ENCODE measurements at places on chromosomes 7 and 10.

DNA sequence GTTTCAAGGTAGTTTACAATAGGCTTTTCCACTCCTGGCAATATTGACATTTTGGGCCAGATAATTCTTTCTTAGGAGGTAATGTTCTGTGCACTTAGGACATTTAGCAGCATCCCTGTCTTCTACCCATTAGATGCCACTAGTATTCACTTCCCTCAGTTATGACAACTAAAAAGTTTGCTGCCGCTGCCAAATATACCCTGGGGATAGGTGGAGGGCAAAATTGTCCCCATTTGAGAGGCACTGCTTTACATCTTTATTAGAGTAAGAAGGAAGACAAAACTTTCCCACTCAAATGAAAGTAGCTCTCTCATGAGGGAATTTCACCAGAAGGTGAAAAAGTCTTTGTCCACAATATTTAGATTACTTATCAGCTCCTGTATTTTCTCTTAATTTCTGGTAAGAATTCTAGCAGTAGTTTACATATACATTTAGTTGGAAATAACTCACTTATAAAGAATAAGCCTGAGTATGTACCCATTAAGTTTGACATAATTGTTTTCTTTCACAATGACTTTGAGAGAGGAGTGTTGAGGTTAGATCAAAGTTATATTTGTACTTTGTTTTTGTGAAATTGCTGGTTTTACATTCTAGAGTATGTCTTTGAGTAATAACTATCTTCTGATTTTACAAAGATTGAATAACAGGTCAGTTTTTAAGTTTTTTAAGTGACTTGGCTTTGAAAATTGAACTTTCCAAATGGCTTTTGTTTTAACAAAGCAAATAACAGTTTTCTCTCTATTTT is 46.0 kb downstream of the HELLS start:
- no peak for DNase-seq

- DNase-seq = no peak
These were observed 31.1 kb upstream of the PLEKHS1 start for GRCh38 chr10:113720386-113720785.

DNA sequence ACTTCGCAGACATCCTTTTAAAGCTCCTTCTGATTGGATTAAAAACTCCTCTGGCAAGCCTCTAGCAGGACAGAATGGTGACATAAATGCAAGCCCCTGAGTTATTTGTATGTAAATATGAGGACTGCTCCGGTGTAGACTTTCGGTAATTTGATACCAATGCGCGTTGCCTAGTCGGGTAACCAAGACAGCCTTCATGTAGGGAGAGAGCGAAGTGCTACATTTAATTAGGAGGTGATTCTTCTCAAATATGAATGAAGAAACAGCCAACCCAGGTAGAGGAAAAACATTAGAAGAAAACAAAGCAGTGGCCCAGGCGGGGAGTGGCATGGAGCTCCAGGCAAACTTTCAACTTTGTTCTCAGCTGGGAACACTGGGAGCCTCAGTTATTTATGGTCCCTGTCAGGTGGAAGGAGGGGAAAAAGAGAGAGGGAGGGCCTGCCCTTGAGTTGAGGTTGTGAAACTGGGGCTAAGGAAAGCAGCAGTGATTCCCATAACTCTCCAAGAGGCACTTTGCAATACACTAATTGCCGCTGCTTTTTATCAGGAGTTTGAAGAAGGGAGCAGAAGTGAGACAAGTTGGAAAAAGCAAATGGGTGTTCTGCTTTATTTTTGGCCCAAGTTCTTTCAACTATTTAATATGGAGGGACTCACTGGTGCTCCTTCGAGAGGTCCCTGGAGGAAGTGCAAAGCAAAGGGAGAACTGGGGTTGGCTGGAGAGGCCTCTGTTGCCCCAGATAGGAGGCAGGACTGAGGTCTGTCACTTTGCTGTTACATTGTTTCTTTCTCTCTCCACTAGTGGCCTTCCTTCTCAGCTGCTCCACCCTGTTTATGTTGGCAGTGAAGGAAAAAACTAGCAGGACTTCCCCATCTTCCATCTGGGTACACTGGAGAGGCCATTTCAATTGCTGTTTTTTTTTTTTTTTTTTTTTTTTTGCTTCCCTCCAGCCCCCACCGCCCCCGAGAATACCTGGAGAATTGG is 234.6 kb upstream of the CCDC6 start:
- no peak for DNase-seq

DNA sequence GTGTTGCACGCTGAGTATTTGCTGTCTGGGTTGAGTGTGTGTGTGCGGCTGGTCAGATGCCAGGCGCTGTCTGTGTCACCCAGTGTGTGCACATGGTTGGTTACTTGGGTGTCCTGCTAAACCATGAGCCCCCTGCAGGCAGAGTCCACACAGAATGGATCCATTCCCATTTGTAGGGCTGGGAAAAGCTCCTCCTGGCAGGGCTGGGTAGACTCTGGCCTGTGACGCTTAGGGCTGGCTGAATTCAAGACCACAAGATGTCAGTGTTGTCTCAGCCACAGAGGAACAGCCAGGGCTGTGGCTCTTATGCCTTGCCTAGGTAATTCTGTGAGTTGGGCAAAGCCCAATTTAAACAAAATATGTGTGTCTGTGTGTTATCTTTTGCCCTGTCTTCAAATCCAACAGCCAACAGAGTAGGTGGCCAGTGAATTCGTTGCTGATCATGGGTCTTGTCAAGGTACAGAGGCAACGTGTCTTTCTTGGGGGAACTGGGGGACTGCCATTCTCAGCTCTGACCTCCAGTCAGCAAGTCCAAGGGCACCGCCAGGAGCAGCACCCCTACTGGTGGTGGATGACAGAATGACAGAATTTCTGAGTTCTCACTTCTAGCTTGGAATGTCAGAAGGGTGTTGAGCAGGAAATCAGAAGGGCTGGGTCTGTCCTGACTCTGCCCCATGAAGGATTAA is 285.1 kb downstream of the CCSER2 start:
- DNase-seq = peak; percentile 11

GRCh38 chr10:1495915-1496517 is 241.3 kb downstream of the ADARB2 start:
- DNase-seq = no peak

GRCh38 chr7:113199841-113200240 is 81.5 kb upstream of the SMIM30 start:
- no peak for DNase-seq

DNA sequence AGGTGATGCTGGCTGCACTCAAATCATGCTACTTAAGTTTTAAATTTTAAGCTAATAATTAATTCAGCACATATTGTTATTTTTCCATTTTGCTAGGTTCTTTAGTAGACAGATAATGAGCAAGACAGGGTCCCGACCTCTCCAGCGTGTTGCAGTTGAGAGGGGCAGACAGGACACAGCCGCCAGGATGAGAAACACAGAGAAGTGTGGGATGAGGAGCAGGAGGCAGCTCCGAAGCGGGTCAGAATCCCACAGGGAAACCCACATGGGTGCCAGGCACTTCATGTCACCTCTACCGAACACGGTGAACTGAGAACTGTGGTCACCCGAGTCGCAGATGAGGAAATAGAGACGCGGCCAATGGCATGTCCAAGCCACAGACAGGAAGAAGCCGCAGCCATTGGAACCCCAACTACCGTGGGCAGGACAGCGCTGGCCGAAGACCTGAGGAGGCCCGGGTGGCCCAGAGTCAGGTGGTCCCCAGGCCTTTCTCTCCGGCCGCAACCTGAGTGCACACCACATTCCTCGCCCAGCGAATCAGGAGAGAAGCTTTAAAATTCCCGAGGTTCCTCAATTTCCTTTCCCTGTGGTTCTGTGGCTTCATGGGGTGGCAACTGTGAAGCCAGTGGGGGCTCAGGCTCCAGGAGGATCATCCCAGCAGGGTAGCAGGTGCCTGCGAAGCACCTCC is 213.0 kb downstream of the DNAJB6 start:
- no peak for DNase-seq

GRCh38 chr10:12513775-12514673 is 164.7 kb downstream of the CAMK1D start:
- DNase-seq = no peak

GRCh38 chr7:135189961-135190360 is 19.5 kb upstream of the CYREN start:
- DNase-seq = no peak

DNA sequence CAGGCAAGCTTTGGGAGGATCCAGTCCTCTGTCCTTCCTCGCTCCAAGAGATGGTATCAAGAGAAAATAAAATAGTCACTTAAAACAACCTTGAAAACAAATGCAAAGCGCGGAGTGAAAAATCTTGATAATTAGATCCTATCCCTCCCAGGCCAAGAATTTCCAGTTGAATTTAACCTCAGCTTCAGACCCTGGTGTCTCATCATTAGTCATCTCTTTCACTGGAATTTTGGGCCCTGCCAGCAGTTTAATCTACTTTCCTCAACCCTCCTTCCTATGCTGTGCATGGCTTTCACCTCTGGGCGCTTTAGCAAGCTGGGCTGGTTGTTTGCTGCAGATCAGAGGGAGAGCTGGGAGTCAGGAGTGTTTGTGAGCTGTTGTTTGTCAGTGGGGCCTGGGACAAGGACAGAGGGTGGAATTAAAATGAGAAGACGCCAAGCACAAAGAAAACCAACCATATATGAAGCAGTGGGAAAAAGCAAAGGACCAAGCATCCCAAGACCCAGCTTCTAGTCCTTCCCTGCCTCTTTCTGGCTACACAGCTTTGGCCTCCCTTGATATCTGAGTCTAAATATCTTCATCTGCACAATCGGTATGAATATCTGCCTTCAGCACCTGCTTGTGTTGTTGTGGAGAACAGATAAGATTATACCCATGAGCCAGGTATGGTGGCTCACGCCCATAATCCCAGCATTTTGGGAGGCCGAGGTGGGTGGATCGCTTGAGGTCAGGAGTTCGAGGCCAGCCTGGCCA is 13.5 kb downstream of the MYOF start:
- DNase-seq = no peak

DNA sequence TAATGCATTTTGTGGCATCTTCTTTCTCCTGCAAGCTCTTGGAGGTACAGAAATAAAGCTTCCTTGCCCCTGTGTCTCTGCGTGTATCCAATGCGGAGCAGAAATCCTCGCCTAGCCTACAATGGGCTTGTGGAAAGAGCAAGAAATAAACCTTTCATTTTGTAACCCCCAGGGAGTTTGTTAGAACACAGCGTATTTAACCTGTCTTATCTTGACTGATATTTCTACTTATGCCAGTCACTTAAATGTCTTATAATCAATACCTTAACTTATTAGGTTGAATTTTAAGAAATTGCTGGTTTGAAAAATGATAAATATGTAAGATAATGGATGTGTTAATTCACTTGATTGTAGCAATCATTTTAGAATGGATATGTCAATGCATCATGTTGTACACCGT is 629.8 kb upstream of the IGFBP3 start:
- DNase-seq = no peak

DNA sequence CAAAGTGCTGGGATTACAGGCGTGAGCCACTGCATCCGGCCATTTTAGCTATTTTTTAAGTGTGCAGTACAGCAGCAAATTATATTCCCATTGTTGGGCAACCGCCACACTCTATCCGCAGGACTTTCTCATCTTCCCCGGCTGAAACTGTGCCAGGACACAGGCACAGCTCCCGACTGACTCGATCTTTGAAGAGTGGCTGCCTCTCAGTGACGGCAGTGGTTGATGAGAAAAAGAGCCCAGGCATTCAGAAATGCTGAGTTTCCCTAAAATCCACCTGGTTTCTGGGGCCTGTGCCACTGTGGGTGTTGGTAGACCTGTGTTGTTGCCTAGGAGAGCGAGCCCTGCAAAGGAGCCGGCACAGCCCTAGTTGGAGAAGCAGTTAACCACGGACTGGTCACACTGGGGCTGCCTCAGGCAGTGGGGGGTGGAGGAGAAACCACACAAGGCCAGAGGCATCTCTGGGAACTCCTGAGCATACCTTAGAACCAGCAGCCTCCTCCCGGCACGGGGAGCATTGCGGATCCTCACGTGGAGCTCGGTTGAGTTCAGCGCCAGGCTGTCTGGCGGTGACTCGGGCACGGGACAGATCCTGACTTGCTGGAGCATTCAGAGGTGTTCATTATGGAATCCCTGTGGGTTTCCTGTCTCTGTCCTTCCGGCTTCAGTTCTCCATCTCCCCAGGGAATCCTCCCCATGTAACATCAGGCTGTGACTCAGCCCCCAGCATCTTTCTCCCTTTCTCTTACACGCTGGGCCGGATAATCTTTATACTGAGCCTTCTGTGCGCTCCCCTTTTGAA is 16.2 kb downstream of the PFKFB3 start:
- DNase-seq = no peak

- DNase-seq = no peak
These were observed 64.9 kb downstream of the USP6NL start for GRCh38 chr10:11546581-11546980.

- DNase-seq = no peak
These were observed 51.2 kb upstream of the SORCS3 start for GRCh38 chr10:104589871-104590270.

DNA sequence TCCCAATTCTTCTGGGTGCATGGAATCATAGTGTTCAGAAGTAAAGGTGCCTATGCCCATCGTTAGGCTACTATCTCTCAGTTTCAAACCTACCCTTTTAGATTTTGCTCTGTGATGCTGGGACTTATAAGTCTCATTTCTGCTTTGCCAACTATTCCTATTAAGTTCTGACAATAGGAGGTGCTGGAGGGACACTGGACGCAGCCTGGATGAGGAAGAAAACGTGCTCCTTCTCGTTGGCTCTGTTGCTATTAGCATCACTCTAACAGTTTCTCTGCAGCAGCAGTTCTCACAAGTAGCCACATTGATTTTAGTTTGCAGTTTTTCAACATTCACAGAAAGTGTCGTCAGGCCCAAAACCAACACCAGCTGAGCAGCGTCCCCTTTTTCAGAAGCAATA is 72.4 kb downstream of the ABCC2 start:
- no peak for DNase-seq

- no peak for DNase-seq
These were observed 28.3 kb downstream of the PPP1R3A start for GRCh38 chr7:113890331-113891030.

DNA sequence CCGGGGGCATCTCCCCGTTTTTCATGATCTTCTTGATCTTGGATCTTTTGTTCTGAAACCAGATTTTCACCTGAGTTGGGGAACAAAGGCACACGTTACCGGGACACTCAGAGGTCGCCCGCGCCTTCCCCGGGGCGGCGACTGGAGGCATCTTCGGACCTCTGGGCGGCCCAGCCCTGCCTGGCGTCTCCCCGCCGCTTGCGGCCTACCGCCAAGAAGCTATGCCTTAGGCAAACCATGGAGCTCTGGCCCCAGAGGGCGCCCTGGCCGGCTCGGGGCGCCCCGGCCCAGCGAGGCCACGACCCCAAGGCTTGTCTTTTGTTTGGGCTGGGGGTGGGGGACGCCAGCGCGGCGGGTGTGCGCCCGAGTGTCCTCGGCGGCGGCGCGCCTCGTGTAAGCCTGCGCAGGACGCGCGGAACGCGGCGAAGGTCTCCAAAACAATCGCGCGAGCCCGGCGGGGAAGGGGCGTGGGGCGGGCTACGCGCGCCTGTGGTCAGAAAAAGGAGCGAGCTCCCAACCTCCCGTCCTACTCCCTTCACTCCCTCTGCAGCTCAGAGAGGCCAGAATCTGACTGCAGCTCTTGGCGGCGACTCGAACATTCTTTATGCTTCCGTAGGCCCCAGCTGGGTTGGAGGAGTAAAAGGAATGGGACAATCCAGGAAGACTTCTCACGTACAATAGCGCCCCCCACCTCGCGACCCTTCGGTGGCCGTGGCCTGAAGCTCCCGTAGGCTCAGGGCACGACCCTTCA is 3.5 kb downstream of the DLX5 start:
- DNase-seq = no peak

GRCh38 chr10:24177636-24178035 is 31.3 kb upstream of the KIAA1217 start:
- no peak for DNase-seq

- DNase-seq = no peak
These were observed 621.9 kb upstream of the GHITM start for GRCh38 chr10:83517456-83517855.

Measured in activated CD4-positive, alpha-beta T cell treated with anti-CD3 and anti-CD28 coated beads for 36 hours (primary cell).